Upper lobe of left lung (tissue), 6 donors: ENCODE measurements at places on chromosomes 11 and 22. TPM values are rescaled to one million over a fixed set of nuclear protein-coding genes. Genes with fewer than 3 reads are reported as not detected.

GRCh38 chr11:34613552-34614056 lies 7.3 kb upstream of the EHF start:
- no peak for DNase-seq

DNA sequence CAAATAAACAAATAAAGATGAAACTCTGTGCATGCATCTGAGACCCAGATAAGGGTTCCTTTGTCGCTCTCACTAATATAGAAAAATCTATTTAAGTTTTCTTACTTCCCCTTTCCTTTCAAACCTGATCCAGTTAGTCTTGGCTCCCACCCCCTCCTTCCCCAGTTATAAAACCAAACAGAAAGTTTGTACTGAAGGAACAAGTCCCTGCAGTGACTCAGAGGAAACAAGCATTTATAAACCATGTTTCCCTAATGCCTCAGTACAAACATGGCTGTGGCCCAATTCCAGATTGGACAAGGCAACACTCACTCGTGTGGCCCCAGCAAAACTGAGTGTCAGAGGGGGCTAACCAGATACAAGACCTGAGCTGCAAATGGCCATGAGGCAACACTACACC lies 65.5 kb upstream of the ARHGAP20 start:
- DNase-seq, result peak; percentile 40

GRCh38 chr11:26976389-26976788 lies 17.5 kb upstream of the FIBIN start:
- no peak for DNase-seq

DNA sequence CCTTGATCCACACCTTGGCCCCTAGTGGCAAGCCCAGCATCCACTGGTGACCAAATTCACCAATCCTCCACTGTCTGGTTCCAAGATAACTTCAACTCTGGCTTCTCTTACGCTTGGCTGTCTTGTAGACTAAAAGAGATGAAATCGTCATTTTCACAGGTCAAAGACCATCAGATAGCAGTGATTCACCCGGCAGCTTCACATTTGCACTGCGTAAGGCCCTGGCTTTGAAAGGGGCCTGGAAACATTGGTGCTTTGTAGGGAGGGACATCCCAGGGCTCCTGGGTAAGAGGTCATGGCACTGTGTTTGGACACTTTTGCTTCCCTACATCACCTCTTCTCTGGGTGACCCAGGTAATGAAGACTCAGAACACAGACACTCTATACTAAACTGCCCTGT lies 30.1 kb upstream of the FADD start:
- no peak for DNase-seq

GRCh38 chr22:19940536-19941364 lies 822 bp upstream of the COMT start:
- DNase-seq, result peak; percentile 77

OR51I2 gene
- total RNA-seq, result not detected

OR2D2 gene
- not detected for total RNA-seq

DLG2 gene
- 8.4 TPM for total RNA-seq
